ENCODE measurements at places on chromosomes 2 and 18.

DNA sequence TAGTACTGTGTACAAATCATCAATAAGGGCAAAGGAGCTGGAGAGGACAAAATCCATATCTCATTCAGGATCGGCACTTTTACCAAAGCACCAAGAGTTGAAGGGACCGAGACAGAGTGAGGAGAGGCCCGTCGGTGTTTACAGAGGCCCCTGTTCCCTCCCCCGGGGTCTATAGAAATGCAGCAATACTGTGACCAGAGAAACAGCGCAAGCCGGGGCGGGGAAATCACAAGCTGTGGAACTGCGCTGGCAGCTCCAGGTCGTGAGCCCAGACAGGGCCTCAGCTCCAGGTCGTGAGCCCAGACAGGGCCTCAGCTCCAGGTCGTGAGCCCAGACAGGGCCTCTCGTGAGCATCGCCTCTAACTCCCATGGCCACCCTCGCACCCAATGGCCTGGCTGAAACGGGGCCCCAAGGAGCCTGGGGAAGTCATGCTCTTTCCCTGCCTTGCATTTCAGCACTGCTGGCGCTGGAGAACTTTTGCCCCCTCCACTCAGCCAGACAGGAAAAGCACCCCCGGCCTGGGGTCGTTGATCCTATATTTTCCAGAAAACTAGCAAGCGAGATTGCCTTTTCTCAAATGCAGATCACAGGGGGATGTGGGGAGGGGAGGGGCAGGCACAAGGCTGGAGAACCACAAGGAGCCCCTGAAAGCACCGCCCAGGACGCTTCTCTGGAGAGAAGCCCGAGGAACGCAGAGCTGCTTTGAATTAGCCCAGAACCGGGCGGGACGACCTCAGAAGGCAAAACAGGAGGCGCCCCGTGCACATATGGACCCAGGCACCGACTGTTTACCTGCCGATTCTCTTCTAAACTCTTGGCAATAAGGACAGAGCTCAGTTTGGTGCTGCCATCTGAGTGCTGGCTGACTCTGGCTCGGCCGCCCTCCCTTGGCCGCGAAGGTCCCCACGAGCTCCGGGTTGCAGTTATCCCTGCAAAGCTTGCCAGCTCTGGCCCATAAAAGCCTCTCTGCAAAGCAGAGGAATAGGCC is 223.7 kb downstream of the ACKR3 start:
- DNase-seq, result no peak

GRCh38 chr2:15069149-15069548 is 436.6 kb downstream of the LRATD1 start:
- DNase-seq, result no peak

DNA sequence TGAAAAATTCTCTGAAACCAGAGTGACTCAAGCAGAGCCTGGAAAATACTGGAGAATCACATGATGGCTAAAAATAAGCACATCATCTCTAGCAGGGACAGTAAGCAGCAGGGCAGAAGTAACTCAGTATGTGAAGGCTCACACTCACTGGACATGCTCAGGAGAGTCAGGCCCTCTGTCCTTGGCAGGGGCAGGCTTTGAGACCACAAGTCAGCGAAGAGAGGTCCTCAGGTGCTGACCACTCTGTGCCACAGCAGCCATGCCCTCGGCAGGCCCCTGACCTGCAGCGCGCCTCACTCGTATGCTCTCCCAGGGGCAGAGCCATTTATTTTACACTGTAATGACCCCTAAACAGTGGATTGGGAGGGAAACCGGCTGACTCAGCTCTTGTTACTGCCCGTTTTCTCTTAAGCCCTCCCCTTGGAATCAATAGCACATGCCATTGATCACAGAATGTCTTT is 76.8 kb downstream of the MAPRE2 start:
- DNase-seq, result no peak

DNA sequence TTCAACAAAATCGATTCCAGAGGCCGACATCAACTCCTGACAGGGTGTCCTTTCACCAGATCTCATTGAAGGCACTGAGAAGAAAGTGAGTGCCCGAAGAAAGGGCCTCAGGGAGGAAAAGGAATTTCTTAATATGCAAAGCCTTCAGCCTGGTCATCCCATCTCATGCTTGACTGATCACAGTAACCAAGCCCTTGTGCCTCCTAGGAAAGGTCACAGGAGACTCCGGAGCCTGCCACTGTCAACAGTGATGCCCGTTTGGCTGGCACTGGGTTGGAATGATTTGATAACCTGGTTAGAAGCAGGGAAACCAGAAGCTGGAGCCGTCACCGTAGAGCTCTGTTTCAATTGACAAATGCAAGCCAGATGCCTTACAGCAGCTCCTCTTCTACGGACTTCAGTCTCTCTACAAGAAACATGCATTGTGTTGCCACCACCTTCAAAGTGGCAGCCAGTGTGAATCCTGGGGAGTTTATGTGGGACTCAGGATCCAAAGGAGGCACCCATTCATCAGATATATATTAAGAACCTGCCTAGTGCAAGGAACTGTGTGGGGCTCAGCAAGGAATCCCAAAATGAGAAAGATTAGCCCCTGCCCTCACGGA is 24.6 kb downstream of the COX7A2L start:
- no peak for DNase-seq

Measured in head of caudate nucleus (tissue), 42 donors.